NCI-H1436 treated with DMSO at 0.1 percent for 48 hours (cell line): ENCODE measurements at places on chromosomes 2 and 18.

- no peak for DNase-seq
These were observed 42.9 kb upstream of the SH3RF3 start for GRCh38 chr2:109085912-109086742.

- no peak for DNase-seq
These were observed 55.4 kb downstream of the UXS1 start for GRCh38 chr2:106138543-106139237.

DNA sequence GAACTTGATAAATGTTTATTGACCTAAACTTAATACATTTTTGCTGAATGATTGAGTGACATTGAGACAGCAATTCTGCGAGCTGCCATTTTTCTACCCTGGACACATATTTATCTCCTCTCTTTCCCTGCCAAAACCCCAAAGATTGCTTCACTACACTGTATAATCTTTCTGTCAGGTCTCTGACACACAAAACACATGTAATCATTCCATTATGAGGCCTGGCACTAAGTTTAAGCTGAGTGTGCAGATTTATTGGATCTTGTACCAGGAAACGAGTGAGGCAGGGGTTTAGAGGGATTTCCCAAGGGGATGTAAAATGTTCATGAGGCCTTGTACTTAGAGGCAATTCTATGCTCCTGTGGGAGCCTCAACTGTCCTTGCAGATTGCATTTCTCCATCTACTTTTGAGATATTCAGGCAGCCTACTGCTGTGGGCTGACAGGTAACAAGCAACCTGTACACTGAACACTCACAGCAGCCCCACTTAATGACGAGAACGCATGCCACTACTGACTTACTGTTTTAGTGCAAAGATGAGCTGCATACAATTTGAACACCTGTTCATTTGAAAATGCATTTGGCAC lies 13.7 kb upstream of the OSR1 start:
- DNase-seq = no peak

- DNase-seq = no peak
These were observed 67.1 kb downstream of the ZBTB7C start for GRCh38 chr18:48342125-48342524.

DNA sequence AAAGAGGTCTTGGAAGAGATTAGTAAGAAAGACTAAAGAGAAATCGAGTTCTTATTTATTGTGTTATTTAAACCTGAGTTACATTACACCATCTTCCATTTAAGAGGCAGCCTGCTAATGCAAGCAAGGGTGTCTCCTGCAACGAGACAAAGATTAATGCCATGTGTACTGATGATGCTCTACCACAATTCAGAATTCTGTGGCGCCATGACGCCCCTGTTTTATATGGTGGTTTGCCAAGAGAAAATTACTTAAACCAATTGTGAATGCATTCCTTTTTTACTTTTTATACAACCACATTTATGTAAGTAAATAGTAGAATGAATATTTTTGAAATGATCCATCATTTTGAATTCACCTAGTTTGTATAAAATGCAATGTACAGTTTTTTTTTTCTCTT lies 356.1 kb upstream of the ZEB2 start:
- no peak for DNase-seq

DNA sequence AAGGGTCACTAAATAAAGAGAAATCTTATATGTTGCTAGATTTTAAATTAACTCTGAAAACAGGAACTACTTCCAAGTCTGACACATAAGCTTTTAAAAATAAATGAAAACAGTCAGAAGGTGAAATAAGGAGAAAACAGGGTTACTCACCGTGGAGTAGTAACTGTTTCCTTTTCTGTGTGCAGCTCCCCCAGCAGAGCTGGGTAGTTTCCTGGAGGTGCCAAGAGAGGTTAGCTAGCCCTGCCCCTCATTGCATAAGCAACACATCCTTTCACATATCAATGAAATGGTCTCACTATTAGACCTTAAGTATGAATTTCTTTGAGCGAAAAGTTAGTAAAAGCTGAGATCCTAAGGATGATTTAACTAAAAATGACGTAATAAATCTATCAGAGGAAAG lies 54.0 kb upstream of the GPR75 start:
- DNase-seq = no peak

- no peak for DNase-seq
These were observed 1057.1 kb upstream of the CRIM1 start for GRCh38 chr2:35298493-35298892.

DNA sequence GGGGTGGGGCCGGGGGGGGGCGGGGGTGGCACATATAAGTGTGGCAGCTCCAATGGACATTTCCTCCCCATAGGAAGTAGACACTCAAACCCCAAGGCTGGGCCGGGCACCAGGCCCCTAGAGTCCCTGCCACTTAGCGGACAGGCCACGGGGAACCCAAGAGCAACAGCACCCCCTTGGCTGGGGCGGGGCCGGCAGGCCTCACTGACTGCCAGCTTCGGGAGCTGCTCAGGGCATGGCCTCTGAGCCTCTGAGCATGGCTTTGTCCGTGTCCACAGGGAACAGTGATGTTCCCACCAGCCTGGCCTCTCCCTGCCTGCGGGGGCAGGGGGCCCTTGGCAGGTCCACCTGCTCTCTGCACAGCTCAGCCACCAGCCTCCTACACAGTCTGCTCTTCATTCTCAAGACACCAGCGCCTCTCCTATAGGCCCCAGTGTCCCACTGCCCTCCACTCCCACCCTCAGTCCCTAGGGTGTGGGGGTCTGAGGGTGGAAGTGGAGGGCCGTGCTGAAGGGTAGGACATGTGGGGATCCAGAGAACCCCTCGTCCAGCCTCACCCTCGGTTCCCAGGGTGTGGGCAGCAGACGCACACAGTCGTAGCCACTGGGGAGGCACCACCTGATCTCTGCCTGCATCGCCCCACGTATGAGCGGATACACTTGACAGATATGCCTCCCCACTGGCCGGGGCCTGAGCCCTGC lies 106.7 kb downstream of the FAM210A start:
- DNase-seq = no peak

DNA sequence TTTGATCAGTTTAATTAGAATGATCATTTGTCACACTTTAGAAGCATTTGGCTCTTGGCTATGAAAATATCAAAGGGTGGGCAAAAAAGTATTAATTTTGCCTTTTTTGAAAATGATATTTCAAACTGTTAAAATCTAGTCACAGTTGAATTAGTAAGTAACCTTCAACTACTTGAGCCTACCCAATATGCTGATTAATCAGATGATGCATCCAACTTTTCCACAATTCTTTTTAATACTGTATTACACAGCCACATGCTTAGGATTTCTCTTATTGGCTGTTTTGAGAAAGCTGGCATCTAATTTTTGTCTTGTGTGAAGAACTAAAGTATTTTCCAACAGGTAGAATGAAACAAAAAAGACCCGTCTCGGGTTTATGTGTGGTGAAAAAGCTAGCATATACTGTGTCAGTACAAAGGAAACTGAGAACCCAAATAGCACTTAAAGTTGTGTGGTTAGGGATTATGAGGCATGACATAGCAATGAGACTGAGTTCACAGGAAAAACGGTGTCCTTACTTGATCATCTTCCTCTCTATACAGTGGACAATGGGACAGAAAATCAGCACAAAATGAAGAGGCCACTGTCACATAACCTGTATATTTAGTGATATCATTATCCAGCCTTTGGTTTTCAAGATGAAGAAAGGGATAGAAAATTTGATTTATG lies 11.7 kb downstream of the OSBPL6 start:
- no peak for DNase-seq

DNA sequence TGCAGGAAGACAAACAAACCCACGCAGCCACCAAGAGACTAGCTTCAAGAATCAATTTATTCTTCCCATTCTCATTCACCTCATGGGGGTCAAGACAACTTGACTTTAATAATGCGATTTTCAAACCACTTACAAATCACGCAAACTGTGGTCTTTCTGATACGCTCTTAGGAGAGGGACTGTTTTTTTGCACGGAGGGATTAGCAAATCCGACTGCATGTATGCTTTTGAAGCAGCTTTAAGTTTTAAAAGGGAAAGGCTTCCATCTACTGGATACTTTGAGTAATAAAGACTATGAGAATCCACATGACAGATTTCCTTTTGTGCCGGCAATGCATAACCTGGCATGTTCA lies 322.9 kb upstream of the KCNJ3 start:
- DNase-seq = no peak

GRCh38 chr18:67938660-67939059 lies 422.1 kb upstream of the DSEL start:
- no peak for DNase-seq

GRCh38 chr2:74425523-74425922 lies 4.0 kb downstream of the WDR54 start:
- no peak for DNase-seq
